Type B pancreatic cell (in vitro differentiated cells): ENCODE measurements at places on chromosomes 5 and 9.

- DNase-seq, result no peak
Measured at GRCh38 chr9:800591-801150, 40.8 kb upstream of the DMRT1 start.

- DNase-seq, result no peak
Measured at GRCh38 chr9:76629205-76629990, 134.8 kb upstream of the PCA3 start.

- DNase-seq, result no peak
Measured at GRCh38 chr5:118303296-118303695, 685.1 kb downstream of the DTWD2 start.

- no peak for DNase-seq
Measured at GRCh38 chr5:102749416-102750030, 5.6 kb upstream of the PAM start.

GRCh38 chr5:95621839-95622629, 2.1 kb downstream of the GPR150 start:
- no peak for DNase-seq

GRCh38 chr5:2569176-2569575, 182.3 kb downstream of the IRX2 start:
- DNase-seq, result no peak

DNA sequence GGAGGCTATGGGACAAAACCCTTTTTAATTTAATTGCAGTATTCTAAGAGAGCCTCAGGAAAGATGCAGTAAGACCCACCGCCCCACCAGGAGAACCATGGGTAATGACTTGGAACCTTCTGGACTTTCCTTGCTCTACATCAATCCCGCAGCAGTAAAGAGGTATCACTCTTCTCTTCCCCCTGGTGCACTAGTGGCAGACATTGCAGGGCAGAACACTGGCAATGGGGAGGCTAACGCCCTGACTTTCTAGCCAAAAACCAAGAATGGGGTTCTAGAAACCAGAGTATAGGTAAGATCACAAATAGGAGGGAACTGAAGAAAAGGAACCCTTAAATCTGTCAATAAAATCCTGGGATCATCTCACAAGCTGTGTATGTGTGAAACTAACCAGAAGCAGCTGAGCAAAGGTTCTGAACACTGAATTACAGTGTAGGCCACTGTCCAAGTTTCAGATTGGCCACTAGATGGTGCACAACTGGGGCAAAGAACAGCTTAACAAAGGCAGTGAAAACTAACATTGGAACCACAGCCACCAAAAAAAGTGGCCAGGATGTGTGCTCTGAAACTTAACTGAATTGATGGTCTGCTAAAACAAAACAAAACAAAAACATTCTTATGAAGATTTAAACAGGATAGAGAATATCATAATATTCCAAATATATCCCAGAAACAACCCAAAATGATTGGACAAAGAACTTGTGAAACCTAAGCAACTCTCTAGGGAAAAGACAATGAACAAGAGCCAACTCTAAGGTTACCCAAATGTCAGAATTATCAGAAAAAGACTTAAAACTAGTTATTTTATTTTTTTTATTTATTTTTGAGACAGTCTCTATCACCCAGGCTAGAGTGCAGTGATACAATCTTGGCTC, 6.6 kb upstream of the FAM151B start:
- DNase-seq, result no peak

DNA sequence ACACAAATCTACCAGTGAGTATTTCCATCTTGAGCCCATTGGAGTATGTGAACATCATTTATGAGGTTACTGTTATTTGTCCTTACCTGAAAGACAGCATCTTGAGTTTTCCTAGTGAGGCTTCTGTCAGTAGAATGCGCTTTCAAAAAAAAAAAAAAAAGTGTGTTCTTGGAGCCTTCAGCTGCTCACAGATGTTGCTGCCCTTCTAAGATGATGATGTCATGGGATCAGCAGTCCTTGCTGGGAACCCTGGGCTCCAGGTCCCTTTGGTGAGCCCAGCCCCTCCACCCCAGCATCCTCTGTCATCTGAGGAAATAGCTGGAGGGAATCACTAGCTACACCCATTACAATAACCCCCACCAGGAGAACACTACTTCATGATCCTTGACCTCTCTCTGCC, 83.3 kb downstream of the ATPSCKMT start:
- no peak for DNase-seq

- DNase-seq, result no peak
Measured at GRCh38 chr9:114962809-114963208, 32.4 kb upstream of the TNFSF8 start.

DNA sequence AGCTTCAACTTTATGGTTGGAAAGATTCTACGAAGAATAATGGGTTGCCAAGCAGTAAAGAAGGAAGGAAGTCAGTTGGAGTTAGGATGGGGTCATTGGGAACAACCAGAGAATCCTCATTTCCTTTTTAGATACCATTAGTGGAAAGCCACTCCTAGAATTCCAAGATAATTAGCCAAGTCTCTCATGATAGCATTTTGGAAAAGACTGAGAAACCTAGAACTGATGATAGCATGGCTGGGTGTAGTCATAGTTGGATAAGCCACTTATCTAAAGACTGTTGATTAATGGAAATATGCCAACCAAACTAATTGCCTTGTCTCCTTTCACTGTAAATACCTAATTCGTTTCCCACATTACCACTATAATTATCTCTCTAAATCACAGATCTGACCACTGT, 377.0 kb downstream of the GLIS3 start:
- DNase-seq, result no peak

DNA sequence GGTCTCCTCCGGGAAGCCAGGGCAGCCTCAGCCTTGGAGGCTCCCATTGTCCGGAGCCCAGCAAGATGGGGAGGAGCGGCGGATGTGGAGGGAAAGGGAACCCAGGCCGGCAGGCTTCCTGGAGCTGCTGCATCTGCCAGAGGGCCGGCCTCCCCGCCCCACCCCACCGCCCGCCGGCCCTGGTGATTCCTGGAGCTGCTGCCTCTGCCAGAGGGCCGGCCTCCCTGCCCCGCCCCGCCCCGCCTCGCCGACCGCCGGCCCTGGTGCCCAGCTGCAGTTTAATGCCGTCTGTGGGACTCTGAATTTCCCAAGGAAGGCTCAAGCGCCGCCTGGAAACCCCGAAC, 31.6 kb downstream of the EXD3 start:
- no peak for DNase-seq

DNA sequence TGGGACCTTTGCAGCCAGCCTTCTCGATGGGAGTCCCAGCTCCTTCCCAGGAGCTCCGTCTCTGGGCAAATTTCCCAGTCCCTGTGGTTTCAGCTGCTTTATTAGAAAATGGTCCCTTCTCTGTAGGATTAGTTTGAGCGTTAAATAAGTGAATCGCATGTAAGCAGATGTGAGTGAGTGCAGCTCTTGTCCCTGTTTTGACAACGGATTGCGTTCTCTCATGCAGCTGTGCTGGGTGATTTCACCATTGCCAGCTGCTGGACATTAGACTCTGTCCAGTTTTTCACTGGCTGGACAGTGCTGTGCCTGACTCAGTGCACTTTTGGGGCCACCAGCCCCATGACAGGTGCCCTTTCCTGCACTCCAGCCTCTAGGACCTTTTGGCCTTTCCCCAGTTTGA, 11.6 kb upstream of the CEL start:
- DNase-seq, result no peak

DNA sequence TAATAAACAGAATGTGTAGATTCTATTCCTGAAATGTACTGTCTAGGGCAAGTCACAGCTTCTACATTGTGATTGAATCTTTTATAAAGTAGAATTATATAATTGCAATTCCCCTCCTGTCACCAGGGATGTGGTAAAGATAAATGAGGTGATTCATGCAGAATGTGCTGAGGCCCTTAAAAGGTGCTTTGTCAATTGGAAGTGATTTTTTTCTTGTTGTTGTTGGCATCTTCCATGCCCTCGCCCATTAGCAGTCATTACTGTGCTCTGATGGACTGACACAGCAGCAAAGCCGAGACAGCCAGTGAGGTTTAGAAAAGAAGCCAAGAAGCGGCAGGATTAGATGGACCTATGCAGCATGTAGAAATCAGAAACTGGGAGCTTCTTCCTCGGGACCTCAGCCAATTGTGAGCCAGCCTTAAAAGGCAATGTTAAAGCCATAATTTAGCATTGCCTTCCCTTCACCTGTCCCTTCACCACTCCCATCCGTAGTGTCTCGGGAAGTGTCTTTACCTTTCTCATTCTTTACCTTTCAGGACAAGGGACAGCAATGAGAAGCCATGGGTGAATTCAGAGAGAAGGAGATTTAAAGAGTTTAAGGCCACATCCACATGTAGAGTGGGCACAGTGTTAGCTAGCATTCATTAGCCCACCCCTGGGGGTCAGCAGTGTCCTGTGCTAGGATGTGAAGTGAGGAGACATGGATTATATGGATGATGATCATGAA, 257.8 kb downstream of the PLK2 start:
- DNase-seq, result no peak

GRCh38 chr9:32722704-32723103, 60.6 kb upstream of the TMEM215 start:
- DNase-seq, result no peak

DNA sequence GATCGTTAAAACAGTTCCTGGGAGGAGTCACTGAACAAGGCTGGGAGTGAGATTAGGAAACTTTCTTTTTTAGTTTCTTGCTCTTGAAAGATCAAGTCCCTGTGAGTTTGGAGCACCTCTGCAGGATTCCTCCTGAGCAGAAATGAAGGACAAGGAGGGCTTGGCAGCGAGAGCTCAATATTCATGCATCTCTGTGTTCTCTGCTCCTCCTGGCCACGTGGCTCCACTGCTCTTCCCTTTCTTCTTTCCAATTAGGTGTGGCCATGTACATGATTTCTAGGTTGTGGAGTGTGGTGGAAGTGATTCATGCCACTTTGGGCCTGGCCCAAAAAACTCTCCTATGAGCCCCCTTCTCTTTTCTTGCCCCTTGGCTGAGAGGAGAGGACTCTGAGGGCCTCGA, 67.2 kb downstream of the FGF18 start:
- DNase-seq, result no peak

- DNase-seq, result no peak
Measured at GRCh38 chr9:108427751-108428150, 428.0 kb downstream of the ACTL7B start.
